ENCODE measurements at places on chromosomes 5 and 9.

DNA sequence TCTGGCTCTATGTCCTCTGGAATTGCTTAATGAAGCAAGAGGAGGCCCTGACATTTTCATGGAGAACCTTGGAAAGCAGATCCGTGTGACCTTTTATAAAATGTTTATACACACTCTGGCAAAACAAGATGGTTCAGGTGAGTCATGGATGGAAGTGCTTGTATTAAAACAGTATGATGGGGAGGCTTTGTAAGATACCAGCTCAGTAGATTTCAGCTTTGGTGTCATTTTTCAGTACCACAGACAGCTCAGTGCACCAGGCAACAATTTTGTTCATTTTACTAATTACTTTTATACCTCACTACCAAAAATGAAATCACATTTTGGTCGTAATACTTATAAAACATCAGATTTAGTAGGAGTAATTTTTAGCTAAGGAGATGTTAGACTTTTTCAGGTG is 5.2 kb downstream of the KCNN2 start:
- DNase-seq: no peak

DNA sequence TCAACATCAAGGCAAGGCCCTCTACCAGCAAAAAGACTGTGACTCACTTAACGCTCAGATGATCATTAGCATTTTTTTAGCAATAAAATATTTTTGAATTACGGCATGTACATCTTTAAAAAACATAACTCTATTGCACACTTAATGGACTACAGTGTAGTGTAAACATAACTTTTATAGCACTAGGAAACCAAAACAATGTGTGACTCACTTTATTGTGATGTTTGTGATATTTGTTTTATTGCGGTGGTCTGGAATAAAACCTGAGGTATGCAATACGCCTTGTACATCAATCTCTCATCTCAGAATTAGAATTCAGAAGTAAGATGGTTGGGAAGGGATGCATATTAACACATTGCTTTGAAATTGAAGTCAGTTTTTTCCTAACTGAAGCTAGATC is 106.9 kb upstream of the PTCH1 start:
- DNase-seq: no peak

GRCh38 chr5:97182571-97183099 is 412 bp downstream of the RIOK2 start:
- no peak for DNase-seq

- DNase-seq: no peak
Observed at GRCh38 chr5:81949462-81949861, 22.4 kb upstream of the ATG10 start.

- no peak for DNase-seq
Observed at GRCh38 chr5:179245031-179245430, 100.2 kb downstream of the ADAMTS2 start.

DNA sequence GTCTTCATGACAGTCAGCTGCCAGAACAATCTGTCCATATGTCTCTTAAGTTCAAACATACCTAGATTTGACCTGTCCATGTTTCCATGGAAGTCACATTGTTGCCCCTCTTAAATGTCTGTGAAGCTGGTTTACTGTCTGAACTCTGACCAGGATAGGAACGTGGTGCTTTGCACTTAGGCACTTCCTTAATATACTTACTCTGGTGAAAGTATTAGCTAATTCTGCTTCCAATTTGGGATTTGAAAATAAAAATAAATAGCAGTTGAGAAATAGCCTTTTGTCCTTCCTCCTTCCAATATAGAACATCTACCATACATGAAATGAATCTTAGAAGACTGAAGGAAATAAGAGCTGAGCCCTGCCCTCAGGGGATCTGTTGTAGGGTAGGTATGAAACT is 524.5 kb upstream of the CLINT1 start:
- no peak for DNase-seq

- no peak for DNase-seq
Observed at GRCh38 chr9:126159430-126160060, 167.1 kb upstream of the MVB12B start.

DNA sequence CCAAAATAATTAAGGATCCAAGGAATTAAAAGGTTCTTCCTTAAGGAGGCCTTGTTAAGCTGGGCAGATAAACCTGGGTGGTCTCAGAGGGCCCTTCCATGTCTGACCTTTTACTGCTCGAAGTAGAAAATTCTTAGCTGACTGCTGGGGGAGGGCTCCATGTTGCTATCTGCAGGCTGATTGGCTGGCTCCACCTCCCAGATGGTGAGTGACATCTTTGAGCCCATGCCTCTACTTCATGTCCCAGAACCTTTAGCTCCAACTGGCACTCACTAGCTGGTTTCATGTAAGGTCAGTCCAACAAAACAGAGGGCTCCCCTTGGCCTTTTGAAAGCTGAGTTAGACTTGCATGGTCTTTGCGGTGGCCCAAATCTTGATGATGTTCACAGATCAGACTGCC is 188.2 kb downstream of the PAX5 start:
- no peak for DNase-seq

- no peak for DNase-seq
Observed at GRCh38 chr9:136950656-136951276, 1.3 kb upstream of the LCN12 start.

DNA sequence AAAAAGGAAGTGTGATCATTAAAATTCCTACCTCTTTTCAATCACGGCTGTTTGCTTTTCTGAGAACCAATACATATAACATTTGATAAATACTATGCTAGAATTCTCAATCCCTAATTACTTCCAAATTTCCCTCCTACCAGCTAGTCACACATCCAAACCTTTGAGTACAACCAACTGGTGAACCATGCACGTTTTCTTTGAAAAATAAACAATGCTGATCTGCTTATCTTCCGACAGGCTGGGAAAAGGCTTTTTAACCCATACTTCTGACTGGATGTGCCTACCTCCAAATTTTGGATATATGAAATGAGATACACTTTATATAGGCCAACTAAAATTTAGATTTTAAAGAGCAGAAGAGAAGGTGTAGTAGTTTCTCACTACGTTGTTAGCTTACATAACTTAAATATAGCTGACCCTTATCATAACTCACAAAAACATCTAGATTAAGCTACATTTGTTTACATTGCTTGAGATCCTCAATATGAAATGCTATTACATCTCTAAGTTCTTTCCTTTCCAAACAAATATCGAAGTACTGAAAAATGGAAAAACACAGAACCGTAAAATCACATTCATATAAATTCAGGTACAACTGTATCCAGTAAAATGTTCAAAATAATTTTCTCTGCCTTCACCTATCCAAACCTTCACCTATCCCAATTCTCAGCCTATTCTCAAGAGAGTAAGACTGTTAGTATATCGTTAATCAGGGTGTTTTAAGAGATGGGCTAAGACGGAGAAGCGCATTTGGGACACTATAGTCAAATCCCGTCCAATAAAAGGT is 2.1 kb downstream of the NR3C1 start:
- no peak for DNase-seq
